GM23248 (cell line): ENCODE measurements at places on chromosomes 4 and X. TPM values are rescaled to one million over a fixed set of nuclear protein-coding genes. Genes with fewer than 3 reads are reported as not detected.

NXF2B gene
- not detected in 2 replicates for polyA plus RNA-seq

ANAPC4 gene
- polyA plus RNA-seq = 21.3 and 22.0 TPM in 2 replicates

DNA sequence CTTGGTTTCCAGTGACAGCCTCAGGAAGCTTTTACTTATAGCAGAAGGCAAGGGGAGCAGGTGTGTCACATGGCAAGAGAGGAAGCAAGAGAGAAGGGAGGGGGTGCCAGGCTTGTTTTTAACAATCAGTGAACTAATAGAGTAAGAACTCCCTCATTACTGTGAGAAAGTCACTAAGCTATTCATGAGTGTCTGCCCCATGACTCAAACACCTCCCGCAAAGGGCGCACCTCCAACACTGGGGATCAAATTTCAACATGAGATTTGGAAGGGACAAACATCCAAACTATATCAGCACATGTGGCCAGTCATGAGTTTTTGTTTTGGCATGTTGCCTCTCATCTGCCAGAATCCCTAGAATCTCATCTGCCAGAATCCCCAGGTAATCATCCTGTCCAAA is 183.5 kb upstream of the C1QTNF7 start:
- H3K36me3 ChIP-seq = no peaks in the 10 kb centered on the region
- no peaks in the 10 kb centered on the region for H3K4me1 ChIP-seq
- H3K4me3 ChIP-seq = no peak overlapping the region

- no peaks in the 10 kb centered on the region for H3K4me1 ChIP-seq
- no peak for DNase-seq
- no peak overlapping the region for H3K27ac ChIP-seq
- H3K4me3 ChIP-seq = no peak overlapping the region
These were observed 75.4 kb downstream of the MBNL3 start for GRCh38 chrX:132413459-132413858.

- H3K4me3 ChIP-seq = no peak overlapping the region
- H3K27me3 ChIP-seq = peaks cover 8% of the 10 kb centered on the region; the same call in 1 of the 2 replicates
- no peaks in the 10 kb centered on the region for H3K36me3 ChIP-seq
- H3K4me1 ChIP-seq = no peaks in the 10 kb centered on the region
- no peak overlapping the region for H3K27ac ChIP-seq
- DNase-seq = no peak
These were observed 32.5 kb downstream of the FGFBP1 start for GRCh38 chr4:15906020-15906443.

- H3K27ac ChIP-seq = no peak overlapping the region
- no peak for DNase-seq
- peaks cover 14% of the 10 kb centered on the region; the same call in 1 of the 2 replicates for H3K36me3 ChIP-seq
These were observed 72.0 kb downstream of the FAT1 start for GRCh38 chr4:186651624-186652023.

DNA sequence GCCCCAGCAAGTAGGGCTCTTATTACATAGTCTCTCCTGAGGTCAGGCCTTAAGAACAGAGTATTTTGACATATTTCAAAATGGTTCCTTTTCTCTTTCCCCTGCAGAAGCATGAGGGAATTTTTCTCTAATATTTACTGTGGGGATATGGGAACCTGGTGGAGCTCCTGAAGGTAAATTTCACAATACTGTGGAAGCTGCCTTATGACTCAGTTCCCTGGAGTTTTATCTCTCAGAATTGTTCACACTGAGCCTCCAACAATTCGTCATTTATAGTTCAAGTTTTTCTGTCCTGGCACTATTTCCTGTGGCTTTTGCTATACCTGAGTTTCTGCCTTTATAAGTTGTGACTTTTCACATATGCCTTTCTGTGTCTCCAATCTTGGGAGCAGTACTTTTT is 607.2 kb upstream of the NDST4 start:
- no peak overlapping the region for H3K27ac ChIP-seq
- no peaks in the 10 kb centered on the region for H3K27me3 ChIP-seq
- DNase-seq = no peak
- no peaks in the 10 kb centered on the region for H3K36me3 ChIP-seq
- no peak overlapping the region for H3K4me3 ChIP-seq
